ENCODE measurements at places on chromosomes 2 and 18. TPM values are rescaled to one million over a fixed set of nuclear protein-coding genes. Genes with fewer than 3 reads are reported as not detected.

The DLX1 gene
- not detected for total RNA-seq

The GULP1 gene
- total RNA-seq, result not detected

The DDX18 gene
- total RNA-seq, result 159 TPM

The MROH2A gene
- not detected for total RNA-seq

The KIF3C gene
- total RNA-seq, result 5.1 TPM

The ACKR3 gene
- 1.6 TPM for total RNA-seq

The SLC4A3 gene
- 0.08 TPM for total RNA-seq

The STON1 gene
- 1.1 TPM for total RNA-seq

The GPR17 gene
- not detected for total RNA-seq

The CABLES1 gene
- total RNA-seq, result 5.3 TPM

The MARCHF4 gene
- not detected for total RNA-seq

The MC5R gene
- not detected for total RNA-seq

The CCNYL1 gene
- 4.8 TPM for total RNA-seq

The TWIST2 gene
- not detected for total RNA-seq

The SAG gene
- total RNA-seq, result 0.15 TPM

The SERPINB4 gene
- total RNA-seq, result not detected

The MC2R gene
- not detected for total RNA-seq

The LHCGR gene
- total RNA-seq, result not detected

The GALNT3 gene
- total RNA-seq, result 3.0 TPM

The TMEM182 gene
- 4.0 TPM for total RNA-seq

The PAX3 gene
- not detected for total RNA-seq

The CASP8 gene
- total RNA-seq, result 33.0 TPM

The CAPN14 gene
- 0.29 TPM for total RNA-seq

The IL1F10 gene
- not detected for total RNA-seq

The WDR7 gene
- total RNA-seq, result 18.5 TPM

The MAPK4 gene
- total RNA-seq, result not detected

The PDIA6 gene
- total RNA-seq, result 190 TPM

The CCDC141 gene
- 1.5 TPM for total RNA-seq

The RSAD2 gene
- 0.17 TPM for total RNA-seq

The B3GNT7 gene
- total RNA-seq, result 0.27 TPM

The ELOA2 gene
- total RNA-seq, result not detected

The CRYGD gene
- not detected for total RNA-seq

The MALL gene
- total RNA-seq, result 0.50 TPM

The FBXO11 gene
- 36.8 TPM for total RNA-seq

The G6PC2 gene
- total RNA-seq, result not detected

The POTEJ gene
- total RNA-seq, result not detected

The EMX1 gene
- 0.25 TPM for total RNA-seq

The RGPD8 gene
- 15.1 TPM for total RNA-seq

The EMILIN1 gene
- 0.48 TPM for total RNA-seq
